GM12865 (cell line): ENCODE measurements at places on chromosomes 6 and 20.

DNA sequence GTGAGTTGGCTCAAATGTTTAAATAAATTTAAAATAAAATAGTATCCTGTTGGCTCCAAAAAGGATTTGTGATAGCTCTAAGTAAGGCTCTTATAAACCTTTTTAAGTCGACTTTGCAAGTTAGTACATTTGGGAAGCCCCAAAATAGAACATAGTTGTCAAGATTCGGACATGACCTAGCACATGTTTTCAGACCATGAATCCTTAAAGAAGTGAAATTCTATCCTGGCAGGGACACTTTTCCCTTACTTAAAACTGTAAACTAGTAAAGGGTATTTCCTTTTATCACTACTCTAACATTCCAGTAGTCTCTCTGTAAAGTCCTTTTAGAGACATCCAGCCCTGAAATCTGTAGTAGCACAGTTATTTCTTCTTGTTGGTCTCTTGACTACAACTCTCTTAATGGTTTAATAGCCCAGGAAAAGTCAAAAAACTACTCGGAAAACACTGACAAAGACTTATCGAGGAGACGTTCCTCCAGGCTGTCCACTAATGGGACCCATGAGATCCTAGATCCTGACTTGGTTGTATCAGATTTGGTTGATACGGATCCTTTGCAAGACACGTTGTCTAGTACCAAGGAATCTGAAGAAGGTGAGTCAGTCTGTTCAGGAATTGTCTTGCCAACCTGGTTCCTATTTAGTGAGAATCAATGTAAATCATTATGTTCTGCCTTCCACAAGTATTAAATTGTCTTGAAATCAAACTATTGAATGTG, 83.6 kb downstream of the SCAND1 start:
- DNase-seq, result no peak

GRCh38 chr6:3887150-3887700, 38.1 kb downstream of the FAM50B start:
- peak; percentile 16 for DNase-seq

- DNase-seq, result no peak
Measured at GRCh38 chr20:48468571-48468970, 359.2 kb downstream of the PREX1 start.

DNA sequence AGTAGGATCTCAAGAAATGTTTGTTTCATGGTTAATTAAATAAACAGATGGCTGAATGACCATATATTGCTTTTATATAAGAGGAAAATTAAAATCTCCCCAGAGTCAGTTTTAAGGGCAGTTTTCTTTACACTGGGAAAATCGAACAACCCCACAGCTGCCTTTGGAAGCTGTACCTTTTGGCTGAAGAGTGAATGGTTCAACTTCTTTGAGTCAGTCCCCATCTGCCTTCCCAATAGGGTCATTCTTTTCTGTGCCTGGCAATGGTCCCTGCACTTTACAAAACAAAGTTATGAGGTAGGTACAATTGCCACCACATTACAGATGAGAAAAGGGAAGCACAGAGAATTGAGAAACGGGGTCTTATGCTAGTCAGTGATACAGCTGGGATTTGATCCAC, 39.5 kb downstream of the TSHZ2 start:
- no peak for DNase-seq

GRCh38 chr6:14999106-14999505, 246.8 kb upstream of the JARID2 start:
- DNase-seq, result no peak

DNA sequence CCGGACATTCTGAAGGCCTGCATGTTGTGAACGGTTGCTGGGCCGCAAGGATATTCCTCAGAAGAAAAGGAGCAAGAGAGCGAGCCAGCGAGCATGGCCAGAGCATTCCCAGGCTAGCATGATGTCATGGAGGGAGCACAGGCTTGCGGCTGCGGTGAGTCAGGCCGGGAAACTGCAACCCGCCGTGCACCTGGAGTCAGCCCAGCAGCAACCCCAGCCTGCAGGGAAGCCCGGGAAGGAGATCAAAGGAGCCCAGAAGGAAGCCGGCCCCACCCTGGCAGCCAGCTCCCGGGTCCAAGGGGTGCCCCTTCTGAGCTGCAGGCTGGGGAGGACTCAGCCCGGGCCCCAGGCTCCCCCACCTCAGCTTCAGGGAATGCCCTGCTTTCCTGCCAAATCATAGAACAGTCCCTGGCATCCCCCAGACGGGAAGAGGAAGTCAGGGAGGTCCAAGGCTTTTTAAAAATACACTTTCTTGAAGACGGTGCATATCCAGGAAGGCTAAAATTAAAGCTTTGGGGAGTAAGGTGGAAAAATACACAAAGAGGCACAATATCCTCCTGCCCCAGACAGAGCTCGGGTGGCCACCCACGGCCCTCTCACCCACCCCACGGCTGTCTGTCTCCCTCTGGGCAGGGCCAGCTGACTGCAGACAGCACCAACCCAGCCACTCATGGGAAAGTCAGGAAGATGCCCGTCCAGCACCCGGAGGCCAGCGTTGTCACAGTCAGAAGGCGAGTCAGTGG, 53.7 kb downstream of the BMP7 start:
- no peak for DNase-seq

GRCh38 chr6:15507746-15508145, 155.1 kb downstream of the DTNBP1 start:
- DNase-seq, result no peak

- DNase-seq, result no peak
Measured at GRCh38 chr6:137749696-137750211, 117.3 kb upstream of the TNFAIP3 start.

DNA sequence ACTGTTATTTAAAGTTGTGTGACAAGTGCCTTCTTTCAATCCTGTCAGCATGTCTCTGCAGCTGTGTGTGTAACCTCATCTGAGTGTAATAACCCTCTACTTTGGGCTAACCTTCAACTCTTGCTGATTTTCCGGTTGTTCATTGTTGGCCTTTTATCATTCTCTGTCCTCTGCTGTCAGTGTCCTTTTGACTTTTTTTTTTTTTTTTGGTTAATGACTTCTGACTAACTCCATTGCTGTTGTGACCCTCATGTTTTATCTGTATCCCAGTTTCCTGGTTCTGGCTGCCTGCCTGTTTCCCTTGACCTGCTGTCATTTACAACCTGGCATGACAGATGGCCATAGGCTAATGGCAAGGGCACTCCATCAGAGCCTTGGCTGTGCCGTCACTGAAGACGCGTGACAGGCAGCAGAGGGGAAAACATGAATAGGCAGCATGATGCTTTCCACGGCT, 145.7 kb upstream of the MAN1A1 start:
- DNase-seq, result no peak

DNA sequence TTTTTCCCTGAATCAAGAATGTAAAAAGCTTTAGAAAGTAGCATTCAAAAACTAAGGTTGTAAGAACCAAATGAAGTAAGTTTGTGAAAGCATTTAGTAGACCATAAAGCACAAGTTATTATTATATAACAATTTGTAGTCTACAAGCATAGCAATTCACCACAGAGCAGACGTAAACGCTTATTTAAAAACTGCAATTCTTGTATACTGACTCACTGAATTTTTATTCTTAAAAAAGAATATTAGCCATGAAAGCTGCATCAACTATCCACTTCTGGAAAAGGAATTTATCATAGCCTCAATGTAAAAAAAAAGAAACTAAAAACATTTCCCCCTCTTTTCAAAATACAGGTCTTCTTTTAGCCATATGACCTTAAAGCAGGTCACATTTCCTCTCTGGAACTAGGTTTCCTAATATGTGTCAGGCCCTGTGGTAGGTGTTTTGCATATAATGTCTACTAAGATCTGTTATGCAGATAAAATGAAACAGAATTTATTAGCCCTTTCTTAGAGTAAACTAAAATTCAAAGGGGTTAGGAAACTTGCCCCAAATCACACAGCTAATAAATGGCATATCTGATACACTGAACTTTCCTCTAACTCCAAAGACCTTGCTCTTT, 2.1 kb downstream of the MAP3K7 start:
- peak; percentile 38 for DNase-seq

DNA sequence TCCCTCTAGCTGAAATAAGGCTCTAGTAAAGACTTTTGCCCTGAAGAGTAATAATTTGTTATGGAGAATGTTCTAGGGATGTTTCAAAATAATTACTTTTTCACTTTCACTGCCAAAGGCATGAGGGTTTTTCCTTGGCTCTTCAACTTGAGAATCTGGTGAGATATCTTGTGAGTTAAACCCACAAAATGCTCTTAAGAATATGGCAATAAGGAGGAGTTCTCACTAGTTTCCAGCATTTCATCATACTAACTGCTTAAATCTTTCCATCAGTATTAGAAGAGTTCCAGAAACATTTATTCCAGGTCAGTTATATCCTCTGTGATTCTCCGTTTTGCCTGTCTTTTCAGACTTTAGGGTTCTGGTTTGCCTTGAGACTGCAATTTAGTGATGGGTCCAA, 785.6 kb upstream of the GJE1 start:
- DNase-seq, result no peak

- no peak for DNase-seq
Measured at GRCh38 chr20:10659651-10660601, 13.9 kb downstream of the JAG1 start.

DNA sequence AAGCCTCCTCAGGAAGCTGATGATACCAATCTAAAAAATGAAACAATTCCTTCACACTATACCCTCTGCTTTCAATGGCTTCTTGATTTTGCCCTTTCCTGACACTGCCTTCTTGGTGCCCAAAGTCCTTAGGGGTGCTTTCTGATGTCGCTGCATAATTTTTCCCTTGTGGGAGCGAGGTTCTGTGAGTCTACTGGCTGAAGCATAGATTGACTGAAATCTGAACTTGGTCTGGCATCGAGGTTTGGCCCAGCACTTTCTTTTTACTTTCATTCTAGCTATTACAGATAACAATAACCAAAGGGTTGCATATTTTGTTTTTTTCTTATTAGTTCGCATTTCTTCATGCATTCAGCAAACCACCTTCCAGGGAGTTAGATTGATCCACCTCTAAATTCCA, 65.8 kb downstream of the E2F3 start:
- peak; percentile 72 for DNase-seq

- no peak for DNase-seq
Measured at GRCh38 chr20:1338096-1338495, 9.2 kb upstream of the SDCBP2 start.

- no peak for DNase-seq
Measured at GRCh38 chr6:107495196-107495643, 5.3 kb downstream of the SOBP start.

- no peak for DNase-seq
Measured at GRCh38 chr6:24149836-24150235, 23.8 kb downstream of the NRSN1 start.

DNA sequence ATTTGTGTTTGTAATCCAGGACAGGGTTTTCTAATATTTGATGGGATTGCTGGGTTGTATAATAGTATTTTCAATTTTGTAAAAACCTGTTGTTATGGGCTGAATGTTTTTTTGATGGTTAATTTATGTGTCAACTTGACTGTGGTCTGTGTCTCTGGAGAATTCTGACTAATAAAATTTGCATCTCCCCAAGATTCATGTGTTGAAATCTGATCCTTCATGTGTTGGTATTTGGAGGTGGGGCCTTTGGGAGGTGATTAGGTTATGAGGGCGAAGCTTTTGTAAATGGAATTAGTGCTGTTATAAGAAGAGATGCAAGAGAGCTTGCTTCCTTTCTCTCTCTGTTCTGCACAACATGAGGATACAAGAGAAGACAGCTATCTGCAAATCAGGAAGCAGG, 48.7 kb upstream of the SAMD5 start:
- DNase-seq, result no peak

- DNase-seq, result no peak
Measured at GRCh38 chr6:47977314-47977713, 133.7 kb downstream of the PTCHD4 start.

DNA sequence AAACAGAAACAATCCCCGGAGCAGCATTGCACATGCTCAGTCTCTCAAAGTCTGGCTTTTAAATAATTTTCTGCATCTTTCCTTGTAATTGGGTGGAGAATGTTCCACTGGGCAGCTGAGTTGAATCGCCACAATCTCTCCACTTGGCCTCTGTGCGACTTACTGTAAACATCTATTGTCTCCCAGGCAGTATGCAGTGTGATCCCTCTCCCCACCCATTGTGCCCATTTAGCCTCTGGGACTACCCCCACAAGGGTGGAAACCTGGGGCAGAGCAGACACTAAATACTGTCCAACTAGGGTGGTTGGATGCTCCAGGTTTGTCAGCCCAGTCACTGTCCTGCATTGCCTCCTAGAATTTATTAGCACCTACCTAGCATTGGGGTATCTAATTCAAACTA, 96.2 kb downstream of the JARID2 start:
- no peak for DNase-seq

DNA sequence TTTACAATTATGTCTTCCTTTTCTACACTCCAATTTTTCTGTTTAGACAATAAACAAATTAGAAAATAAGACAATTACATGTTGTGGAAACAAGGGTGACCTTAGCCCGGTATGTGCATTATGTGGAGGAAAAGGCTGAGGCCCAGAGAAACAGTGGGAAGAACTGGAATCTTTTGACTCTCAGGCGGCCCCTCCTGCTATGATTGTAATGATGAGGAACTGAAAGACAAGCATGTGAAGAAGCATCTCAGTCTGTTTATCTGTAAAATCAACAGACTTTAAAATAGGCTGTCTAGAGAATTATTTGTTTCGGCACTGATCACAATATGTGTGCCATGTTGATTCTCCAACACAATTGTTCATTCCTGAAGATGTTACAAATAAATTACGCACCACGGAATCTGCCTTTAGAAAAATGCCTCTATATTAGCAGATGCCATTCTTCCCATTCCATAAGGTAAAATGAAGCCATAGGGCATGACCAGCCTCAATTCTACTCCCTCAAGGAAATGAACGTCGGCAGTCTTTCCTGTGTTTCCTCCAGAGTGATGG, 1201.6 kb upstream of the CITED2 start:
- DNase-seq, result no peak

DNA sequence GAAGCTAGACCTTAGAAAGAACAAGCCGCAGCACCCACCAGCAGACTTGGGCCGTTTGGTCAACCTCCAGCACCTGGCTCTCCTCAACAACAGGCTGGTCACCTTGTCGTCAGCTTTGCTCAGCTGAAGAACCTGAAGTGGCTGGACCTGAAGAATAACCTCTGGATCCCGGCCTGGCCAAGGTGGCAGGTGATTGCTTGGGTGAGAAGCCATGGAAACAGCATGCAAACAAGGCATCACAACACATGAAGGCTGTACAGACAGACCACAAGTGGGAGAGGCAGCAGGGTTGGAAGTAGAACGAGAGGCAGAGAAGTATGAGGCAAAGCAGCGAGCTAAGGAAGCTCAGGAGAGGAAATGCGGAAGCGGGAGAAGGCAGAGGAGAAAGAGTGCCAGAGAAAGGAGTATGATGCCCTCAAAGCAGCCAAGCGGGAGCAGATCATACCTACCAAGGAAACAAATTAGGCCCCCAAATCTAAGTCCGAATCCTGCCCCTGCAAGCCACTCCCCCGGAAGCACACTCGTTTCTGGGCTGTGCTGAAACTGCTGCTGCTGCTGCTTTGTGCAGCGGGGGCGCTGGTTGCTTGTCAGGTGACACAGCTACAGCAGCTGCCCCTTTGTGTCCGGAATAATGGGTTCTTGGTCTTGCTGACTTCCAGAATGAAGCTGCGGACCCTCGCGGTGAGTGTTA, 121.6 kb upstream of the LGSN start:
- peak; percentile 63 for DNase-seq

GRCh38 chr20:58402827-58403226, 13.8 kb downstream of the VAPB start:
- DNase-seq, result peak; percentile 61
